ENCODE measurements at places on chromosomes 6 and 20.

GRCh38 chr6:88881451-88881850, 82.0 kb downstream of the RNGTT start:
- no peak for DNase-seq

GRCh38 chr6:35342258-35343091, at the start of gene PPARD:
PPARD (plus strand) TSS chr6:35342558; CDS start chr6:35411088, 68,530 bp downstream.
- DNase-seq = peak; percentile 99

DNA sequence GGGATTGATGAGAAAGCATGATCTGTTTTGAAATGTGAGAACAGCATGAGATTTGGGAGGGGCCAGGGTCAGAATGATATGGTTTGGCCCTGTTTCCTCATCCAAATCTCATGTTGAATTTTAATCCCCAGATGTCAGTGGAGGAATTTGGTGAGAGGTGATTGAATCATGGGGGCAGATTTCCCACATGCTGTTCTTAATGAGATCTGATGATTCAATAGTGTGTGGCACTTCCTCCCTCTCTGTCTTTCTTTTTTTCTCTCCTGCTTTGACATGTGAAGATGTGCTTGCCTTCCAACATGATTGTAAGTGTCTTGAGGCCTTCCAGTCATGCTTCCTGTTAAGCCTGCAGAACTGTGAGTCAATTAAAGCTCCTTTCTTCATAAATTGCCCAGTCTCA, 1060.3 kb upstream of the CITED2 start:
- DNase-seq = no peak

DNA sequence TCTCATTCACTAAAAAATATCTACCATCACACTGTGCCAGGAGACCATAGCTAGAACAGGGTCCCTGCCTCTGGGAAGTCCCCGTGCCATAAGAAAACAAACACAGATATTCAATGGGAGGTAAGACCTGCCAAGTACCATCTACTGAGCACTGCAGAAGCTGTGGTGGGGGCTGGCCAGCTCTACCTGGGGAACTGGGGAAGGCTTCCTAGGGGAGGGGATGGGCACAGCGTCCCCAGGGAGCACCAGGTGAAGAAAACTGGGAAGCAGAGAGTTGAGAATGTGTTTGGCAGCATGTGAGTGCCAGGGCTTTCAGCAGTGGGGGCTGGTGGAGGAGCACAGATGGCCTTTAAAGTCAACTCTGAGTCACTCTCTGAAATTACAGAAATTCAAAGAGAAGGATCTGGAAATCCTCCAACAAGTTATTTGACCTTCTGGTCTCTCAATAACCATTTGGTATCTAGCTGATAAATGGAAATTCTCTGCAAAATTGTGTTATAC, 85.2 kb downstream of the SHLD1 start:
- DNase-seq = no peak

DNA sequence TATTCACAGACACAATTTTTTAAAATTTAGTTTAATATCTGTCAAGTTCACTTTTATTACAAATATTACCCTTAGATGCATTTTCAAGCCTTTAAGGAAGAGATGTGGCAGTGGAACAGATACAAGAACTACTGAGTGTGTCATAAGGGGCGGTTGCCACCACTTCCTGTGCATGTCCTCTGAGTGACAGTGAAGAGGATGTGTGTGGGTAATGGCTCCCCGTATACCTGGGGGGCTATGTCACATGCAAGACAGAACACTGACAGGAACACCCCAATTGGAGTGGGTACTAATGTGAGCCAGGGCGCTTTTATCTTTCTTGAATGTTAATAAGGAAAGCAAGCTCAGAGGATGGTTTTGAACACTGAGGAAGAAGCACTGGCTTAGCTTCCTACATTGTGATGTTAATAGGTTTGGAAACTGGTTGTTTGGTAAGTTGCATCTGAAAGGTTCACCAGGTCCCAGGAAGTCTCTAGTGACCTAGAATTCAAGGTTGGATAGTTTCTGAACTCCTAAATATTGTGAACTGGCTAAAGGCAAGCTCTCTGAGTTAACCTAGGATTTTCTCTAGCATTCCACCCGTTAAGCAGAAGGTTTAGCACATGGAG, 83.4 kb upstream of the ASF1A start:
- DNase-seq = no peak

- DNase-seq = no peak
These were observed 255.4 kb upstream of the HSF2 start for GRCh38 chr6:122143813-122144601.

- DNase-seq = no peak
These were observed 159.1 kb upstream of the TOP1 start for GRCh38 chr20:40869218-40870147.

DNA sequence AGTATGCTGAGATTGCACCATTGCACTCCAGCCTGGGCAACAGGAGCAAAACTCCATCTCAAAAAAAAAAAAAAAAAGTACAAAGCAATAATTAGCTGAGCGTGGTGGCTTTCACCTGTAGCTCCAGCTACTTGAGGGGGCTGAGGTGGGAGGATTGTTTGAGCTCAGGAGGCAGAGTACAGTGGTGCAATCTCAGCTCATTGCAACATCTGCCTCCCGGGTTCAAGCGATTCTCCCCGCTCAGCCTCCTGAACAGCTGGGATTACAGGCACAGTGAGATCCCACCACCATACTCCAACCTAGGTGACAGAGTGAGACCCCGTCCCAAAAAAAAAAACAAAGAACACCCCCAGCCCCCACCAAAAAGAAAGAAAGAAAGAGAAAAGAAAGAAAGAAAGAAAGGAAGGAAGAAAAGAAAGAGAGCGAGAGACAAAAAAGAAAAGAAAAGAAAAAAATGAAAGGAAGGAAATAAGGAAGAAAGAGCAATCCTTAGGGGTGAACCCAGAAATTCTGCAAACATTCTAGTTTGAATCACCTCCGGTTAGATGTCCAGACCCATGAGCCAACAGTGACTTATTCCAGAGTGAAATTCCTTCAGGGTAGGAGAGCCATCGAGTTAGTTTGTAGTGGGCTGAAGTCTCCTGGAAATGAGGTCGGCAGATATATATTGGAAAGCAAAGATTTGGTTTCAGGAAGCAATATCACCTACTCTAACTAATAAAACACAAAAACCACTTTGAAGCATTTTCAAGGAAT, 3.2 kb upstream of the RIPOR3 start:
- no peak for DNase-seq

DNA sequence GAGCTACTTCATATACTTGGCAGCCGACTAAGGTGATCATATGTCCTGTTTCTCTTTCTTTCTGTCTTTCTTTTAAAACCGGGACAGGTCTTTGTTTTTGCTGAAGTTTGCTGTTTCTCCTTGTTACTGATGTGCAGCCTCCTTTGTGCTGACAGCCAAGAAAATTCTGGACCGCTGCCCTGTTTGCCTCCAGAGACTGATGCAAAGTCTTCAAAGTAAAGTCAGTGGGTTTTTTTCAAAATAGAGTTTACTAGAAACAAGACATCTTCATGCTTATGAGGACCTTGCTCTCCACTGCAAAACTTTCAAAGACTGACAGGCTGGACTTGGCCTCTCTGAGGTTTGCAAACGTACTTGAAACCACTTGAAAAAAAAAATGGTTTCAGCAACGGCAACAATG, 510.5 kb upstream of the MAP3K7 start:
- DNase-seq = no peak

DNA sequence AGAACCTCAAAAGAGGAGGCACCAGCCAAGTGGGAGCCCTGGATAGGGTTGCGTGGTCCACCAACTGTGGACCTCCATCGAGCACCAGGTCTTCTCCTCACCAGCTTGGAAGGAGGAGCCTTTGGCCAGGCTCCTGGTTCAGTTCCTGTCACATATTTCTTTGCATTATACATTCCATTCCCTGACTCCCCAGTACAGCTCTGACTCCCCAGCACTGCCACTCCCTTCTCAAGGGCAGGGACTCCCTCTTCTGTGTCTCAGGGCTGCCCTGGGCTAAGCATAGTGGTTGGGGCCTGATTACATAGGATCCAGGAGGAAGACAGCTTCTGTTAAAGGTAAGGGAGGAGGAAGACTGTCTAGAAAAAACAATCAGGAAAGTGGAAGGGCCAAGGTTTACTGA, 91.1 kb downstream of the MRPL14 start:
- no peak for DNase-seq

- DNase-seq = no peak
These were observed 12.2 kb upstream of the GCLC start for GRCh38 chr6:53556986-53557715.

DNA sequence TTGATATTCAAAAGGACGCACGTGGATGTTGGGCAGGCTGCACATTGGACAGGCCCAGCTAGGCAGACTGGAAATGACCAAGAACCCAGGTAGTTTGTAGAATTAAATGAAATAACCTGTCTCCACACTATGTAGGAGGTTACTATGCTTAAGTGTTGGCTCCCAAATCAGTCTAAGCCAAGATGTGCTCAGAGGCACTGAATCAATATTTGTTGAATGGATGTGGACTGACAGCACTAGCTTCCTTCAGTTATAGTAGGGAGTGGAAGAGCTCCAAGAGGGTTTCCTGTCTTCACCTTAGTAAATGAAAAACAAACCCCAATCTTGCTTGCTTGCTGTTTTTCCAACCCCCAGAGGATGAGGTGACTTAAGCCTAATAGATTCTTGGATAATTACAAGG, 180.5 kb downstream of the JARID2 start:
- DNase-seq = no peak

GRCh38 chr6:87671555-87672029, 30.4 kb downstream of the AKIRIN2 start:
- DNase-seq = no peak

DNA sequence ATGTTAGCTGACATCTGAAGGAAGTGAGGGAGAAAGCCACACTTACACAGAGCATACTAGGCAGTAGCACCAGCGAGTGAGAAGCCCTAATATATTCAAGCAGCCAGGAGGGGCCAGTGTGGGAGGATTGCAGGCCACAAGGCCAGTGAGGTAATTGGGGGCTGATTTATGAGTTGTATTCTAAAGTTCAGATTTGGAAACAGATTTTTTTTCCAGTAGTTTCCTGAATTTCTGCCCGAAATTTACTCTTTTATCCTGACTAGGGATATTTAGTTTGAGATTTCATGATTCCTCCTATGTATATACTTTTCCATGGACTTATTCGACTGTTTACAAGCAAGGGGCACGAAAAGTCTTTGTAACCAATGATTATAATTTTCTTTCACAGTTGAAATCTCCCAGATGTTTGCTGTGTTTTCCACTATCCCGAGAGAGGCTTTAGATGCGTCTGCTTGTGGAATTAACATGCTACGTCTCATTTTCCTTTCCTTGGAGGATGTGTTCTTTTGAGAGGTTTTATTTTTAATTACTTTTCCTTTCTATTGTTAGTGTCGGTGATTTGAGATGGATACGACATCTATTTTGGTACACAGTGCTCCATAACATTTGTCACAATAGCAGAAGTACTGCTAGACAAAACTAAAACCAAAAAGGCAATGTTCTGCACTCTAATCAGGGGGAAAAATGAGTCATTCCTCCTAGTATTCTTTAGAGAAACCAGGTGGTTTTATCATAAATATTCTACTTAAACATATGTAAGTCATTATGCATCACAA, 356.3 kb upstream of the HSF2 start:
- no peak for DNase-seq

- DNase-seq = no peak
These were observed 14.1 kb upstream of the THBD start for GRCh38 chr20:23063581-23063980.

GRCh38 chr6:64803470-64804166, 903.4 kb downstream of the EYS start:
- DNase-seq = no peak

DNA sequence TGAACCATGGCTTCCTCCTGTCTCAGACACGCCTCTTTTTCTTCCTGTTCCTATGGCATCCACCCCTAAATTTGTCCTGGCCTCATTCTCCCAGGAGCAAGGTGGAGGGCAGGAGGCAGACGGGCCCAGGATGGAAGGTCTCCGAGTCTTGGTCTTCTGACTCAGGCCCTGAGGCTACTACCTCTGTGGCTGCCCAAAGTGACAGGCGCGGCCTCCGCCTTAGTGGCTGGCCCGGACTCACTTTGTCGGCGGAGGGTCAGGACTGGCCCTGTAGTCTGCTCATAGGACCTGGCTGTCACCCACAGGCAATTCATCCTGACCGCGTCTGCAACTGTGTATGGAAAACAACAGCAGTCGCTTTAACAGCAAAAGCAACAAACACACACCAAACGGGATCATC, 263.1 kb upstream of the SUPT3H start:
- no peak for DNase-seq

- DNase-seq = no peak
These were observed 141.7 kb downstream of the EDN3 start for GRCh38 chr20:59441860-59442810.

DNA sequence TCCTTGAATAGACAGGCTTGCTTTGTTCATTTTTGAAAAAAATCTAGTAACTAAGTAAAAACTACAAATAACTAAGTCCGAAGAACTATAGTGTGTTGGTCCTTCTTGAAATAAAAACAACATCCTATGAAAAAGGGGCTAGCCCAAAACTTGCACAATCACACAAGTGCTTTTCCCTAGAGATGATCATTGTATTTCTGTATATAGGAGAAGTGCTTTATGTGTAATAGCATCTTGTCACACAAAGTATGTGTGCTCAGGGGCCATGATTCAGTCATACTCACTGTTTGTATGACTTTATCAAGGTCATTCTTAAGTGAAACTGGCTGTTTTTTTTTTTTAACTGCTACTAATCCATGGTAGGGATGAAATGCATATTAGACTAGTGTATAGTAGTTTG, 179.8 kb downstream of the DTNBP1 start:
- DNase-seq = no peak

DNA sequence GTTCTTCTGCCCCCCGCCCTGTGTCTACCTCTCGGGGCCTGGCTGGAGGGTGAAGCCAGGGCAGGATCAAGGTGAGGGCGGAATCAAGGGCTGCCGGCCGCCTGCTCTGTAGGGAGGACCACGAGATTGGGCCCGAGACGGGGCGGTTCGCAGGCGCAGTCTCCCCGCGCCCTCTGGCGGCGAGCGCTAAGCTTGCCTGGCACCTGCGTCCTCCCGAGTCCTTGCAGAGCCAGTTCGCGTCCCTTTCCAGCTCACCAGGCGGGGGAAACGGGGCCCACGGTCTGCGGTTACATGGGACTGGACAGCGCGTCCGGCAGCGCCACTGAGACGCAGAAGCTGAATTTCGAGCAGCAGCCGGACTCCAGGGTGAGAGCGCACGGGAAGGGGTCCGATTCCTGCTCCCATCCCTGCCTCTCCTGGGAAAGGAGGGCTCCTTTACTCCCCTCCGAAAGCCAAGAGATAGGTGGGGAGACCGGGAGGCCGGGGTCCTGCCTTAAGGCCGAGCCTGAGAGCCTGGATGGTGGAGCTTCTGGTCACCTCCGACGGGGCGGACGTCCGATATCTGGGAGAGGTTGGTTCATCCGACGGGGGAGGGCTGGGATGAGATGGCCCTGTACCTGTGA, 3.6 kb upstream of the MATN4 start:
- peak; percentile 75 for DNase-seq
